Thoracic aorta endothelial cell (primary cell): ENCODE measurements at places on chromosomes 6 and 20. TPM values are rescaled to one million over a fixed set of nuclear protein-coding genes. Genes with fewer than 3 reads are reported as not detected.

NEURL2 gene
- 2.0 and 3.3 TPM in 2 replicates for total RNA-seq

MAS1 gene
- total RNA-seq = not detected in 2 replicates

TTPAL gene
- total RNA-seq = 8.1 and 8.8 TPM in 2 replicates

KCNQ2 gene
- total RNA-seq = not detected in 2 replicates

PSORS1C2 gene
- total RNA-seq = not detected in 2 replicates

PGC gene
- total RNA-seq = not detected in 2 replicates

ANKRD66 gene
- total RNA-seq = not detected in 2 replicates

PI16 gene
- not detected in 2 replicates for total RNA-seq

EPPIN gene
- not detected in 2 replicates for total RNA-seq

SSTR4 gene
- total RNA-seq = not detected in 2 replicates

CD83 gene
- total RNA-seq = 0.53 and 1.2 TPM in 2 replicates

SEMG2 gene
- total RNA-seq = not detected in 2 replicates

MEA1 gene
- total RNA-seq = 43.7 and 50.7 TPM in 2 replicates

ZNF391 gene
- total RNA-seq = 0.29 and 0.53 TPM in 2 replicates

HINT3 gene
- total RNA-seq = 12.2 and 16.1 TPM in 2 replicates
